ENCODE measurements at places on chromosomes 13 and 19.

DNA sequence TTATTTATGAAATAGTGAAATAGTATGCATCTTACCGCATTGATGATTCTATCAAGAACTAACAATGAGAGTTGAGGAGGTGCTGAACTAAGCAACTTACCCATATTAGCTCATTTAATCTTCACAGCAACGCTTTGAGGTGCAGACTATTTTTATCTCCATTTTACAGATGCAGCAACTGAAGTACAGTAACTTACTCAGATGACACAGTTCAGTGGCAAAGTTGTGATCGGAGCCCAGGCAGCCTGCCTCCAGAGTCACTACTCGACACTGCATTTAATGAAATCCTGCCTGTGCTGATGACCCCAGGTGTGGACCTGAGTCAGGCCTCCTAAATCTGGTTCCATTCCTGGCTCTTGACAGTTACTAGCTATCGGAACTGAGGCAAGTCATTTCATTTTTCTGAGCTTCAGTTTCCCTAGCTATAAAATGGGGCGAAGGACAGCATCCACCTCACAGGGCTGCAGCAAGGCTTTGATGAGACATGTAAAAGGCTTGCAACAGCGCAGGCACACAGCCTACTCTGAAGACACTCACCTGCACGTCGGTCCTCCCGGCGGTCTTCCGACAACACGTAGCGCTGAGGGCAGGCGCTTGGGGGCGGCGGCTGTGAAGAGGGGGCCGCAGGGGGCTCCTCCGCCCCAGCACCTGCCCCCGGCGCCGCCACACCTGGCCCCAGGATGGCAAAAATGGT is 1.5 kb downstream of the MYPOP start:
- no peak for DNase-seq

DNA sequence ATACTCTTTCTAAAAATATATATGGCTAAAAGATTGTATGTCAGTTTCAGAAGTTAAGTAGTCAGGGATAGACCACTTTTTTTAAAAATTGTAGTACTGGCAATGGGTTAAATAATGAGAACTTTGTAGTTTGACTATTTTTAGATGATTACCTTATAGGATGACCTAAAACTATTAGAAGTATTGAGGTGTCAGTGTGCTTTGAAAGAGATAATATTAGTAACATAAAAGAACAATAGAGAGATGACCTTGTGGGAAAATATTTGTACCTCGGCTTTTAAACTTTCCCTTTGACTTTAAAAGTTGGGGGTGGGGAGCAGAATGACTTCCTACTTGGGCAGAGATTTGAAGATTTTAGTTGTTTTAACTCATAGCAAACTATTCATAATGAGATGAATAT is 48.3 kb downstream of the SLAIN1 start:
- DNase-seq: no peak

DNA sequence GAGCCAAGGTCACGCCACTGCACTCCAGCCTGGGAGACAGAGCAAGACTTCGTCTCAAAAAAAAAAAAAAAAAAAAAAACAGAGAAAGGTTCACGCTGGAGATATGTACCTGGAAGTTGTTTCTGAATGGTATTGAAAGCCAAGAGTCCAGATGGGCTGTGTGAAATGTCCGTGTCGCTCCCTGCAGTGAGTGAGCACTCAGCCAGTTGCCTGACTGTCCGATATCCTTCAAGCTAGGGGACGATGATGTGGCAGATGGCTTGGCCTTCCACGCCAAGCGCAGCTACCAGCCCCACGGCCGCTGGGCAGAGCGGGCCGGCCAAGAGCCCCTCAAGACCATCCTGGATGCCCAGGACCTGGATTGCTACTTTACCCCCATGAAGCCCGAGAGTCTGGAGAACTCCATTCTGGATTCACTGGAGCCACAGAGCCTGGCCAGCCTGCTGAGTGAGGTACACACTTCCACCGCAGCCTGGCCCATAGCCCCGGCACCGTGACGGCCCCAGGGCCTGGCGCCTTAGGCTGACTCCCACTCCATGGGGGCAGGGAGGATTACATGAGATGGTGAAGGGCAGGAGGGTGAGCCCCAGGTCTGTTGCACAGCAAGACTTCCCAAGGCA is 11.7 kb upstream of the OVOL3 start:
- DNase-seq: no peak

- no peak for DNase-seq
Measured at GRCh38 chr19:48625891-48626327, 6.6 kb downstream of the SPHK2 start.

DNA sequence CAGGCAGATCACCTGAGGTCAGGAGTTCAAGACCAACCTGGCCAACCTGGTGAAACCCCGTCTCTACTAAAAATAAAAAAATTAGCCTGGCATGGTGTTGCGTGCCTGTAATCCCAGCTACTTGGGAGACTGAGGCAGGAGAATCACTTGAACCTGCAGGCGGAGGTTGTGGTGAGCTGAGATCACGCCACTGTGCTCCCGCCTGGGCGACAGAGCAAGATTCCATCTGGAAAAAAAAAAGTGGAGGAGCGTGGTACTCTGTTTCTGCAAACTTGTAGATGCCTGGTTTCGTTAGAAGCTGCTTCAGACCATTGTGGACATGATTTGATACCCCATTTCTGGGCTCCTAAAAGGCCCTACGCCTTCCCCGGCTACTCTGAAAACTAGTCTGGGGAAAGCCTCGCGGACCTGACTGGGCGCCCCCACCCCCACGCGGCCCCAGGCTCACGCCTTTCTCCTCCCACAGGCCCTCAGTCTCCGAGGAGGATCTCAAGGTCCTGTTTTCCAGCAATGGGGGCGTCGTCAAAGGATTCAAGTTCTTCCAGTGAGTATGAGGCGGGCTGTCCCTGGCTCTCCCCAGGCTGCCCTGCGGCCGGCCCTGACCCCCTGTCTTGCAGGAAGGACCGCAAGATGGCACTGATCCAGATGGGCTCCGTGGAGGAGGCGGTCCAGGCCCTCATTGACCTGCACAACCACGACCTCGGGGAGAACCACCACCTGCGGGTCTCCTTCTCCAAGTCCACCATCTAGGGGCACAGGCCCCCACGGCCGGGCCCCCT is 11.5 kb downstream of the PLPPR3 start:
- no peak for DNase-seq
